ENCODE measurements at places on chromosomes 1 and 21.

- no peak for DNase-seq
Observed at GRCh38 chr1:24414775-24415333, 748 bp upstream of the NIPAL3 start.

- DNase-seq: no peak
Observed at GRCh38 chr1:66367369-66367768, 166.6 kb upstream of the SGIP1 start.

- DNase-seq: no peak
Observed at GRCh38 chr1:165772739-165773138, 4.1 kb upstream of the TMCO1 start.

DNA sequence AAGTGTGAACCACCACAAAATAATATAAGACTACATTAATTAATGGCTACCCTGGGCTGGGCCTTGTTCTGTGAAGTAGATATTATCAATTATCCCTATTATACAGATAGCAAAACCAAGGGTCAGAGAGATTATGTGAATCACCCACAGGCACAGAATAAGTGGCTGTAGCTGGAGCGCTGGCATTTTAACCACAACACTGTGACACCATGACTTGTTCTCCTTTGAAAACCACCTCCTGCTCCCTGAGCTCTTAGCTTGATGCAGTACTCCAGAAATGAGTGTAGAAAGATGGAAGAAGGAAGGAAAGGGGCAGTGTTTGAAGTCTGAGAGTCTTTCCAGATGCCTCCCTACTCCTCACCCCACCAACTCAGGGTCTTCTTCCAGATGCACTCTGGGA, 29.5 kb upstream of the JUN start:
- DNase-seq: no peak

DNA sequence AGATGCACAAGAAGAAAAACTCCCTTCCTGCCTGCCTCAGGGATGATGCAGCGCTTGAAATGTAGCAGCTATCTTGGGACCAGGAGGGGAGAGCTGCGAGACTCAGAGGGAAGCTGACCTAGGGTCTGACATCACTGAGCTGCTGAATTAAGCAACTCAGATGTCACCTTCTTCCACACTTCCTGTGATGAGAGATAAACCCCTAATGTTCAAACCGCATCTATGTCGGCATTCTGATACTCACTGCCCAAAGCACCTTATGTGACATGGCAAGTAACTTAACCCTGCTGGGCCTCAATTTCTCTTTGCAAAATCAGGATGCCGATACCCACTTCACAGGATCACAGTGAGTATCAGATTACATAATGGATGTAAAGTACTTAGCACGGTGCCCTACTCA, 9.1 kb upstream of the AK2 start:
- DNase-seq: no peak

DNA sequence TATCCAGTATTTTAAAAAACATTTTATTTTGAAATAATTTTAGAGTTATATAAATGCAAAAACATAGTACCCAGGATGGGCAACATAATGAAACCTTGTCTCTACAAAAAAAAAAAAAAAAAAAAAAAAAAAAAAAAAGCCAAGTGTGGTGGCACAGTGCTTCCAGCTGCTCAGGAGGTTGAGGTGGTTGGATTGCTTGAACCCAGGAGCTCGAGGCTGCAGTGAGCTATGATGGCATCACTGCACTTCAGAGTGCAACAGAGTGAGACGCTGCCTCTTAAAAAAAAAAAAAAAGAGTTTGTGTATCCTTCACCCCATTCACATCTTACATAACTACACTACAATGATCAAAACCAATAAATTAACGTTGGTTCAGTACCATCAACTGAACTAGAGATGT, 115.6 kb upstream of the KIF26B start:
- no peak for DNase-seq

DNA sequence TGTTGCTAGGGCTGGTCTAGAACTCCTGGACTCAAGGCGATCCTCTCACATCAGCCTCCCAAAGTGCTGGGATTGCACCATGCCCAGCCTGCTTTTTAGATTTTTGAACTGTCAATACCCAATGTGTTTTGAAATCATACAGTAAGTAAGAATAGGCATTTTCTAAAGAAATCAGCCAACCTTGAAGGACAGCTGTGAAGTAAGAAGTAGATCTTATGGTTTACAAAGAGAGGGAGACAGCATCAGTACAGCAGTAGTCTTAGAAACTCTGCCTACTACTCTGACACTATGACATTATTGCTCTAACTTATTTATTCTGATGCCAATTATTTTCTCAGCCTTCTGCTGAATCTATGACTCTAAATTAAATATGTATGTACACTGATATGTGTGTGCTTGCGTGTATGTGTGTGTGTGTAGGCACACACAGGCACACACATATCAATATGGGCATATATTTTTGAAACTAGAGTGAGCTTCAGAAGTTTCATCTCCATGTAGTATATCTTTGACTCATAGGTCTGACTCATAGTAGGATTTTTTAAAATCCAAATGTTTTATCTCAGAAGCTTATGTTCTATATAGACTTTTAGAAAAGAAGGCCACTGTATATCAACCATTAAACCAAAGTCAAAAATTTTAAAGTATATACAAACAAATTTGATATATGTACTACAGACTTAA, 140.4 kb downstream of the COL24A1 start:
- DNase-seq: no peak

DNA sequence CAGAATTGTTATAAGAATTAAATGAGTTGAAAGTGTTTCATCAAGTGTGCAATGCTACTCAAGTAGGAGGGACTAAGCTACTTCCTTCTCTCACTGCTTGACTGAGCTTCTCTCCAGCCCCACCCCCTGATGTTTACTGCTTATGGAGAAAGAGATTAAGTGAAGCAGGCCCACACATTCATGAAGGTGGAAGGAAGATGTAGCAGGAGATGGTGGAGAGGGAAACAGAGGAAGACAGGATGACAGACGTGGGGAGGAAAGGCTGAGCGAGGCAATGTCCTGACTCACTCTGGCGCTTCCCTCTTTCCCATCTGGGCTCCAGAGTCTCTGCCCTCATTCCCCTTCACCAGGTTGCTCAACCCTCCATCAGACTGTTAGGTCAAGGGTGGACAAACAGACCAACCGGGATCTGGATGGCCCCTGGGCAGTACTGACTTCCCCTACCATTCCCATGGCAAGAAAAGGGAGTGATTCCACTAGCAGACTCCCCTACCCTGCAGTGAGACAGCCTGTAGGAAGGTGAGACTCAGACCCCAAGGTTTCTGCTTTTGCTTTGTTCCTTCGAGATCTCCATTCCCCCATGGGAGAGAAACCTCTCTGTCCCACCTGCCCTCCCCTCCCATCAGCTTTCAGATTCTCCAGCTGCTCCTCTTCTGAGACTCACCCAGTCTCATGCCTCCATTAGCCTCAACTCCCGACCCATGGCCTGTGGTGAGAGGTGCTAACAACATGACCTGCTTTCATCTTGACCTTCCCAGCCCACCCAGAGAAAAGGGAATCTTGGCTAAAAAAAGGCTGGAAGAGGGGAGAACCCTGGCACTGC, 3.1 kb upstream of the ARHGEF2 start:
- no peak for DNase-seq

DNA sequence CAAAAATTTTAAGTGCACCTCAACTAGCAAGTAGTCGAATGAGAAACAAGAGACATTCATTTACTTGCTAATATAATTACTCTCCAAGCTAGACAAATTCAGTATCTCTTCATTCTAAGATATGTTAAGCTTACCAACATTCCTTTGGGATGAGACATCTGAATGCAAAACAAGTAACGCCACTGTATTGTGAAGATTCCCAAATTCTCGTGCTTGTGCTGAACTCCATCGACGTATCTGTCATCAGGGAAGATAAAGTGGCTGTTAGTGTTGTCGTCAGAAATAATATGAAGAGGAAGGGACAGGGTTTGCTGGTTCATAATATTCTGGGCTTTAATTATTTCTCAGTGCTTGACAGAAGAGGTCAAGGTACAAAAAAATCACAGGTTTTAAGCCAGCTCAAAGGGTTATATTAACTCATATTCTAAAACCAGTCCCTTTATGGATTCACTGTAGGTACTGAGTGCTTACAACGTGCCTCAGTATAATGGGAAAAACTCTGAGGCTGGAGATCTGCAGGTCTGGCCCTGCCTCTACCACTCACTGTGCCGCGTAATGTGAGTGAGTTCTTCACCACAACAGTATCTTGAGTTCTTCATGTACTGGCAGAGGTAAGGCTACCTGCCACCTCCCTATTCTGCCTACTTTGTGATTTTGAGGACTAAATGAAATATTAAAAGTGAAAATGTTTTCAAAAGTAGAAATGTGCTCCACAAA, 42.0 kb downstream of the PCSK9 start:
- DNase-seq: no peak
